ENCODE measurements at places on chromosomes 3 and 15.

DNA sequence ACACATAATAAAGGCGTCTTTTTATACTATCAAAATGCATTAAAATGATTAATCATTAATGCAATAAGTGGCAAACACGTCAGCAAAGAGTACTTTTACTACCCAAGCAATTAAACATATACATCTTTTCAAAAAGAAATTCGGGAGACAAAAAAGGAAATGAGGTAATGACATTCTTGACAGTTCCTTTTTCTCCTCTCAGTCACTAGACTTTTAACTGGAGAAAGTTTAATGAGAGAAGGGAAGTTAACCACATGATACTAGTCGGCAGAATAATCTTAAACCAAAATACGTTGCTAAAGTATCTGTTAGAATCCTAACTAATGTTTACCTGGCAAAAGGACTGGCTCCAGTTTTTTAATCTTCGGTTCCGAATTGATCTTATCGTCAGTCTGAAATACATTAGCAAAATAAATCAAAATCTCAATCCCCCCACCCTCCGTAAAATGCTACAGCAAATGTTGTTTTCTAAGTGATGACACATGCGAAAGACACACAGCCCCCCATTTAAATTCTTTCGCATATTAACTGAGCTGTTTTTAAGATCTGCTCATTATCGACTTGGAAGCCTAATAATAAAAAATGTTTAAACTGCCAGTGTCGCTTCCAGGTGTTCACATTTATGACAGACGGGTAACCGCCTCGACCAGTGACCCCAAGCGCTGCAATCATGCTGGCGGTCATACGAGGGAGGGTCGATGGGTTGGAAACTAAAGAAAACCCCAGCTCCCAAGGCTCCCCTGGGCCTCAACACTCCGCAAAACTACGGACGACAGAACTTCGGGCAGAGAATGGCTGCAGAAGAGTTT lies 778 bp downstream of the MTMR10 start:
- DNase-seq: no peak

- DNase-seq: no peak
Measured at GRCh38 chr3:48881652-48882114, 17.0 kb downstream of the SLC25A20 start.

DNA sequence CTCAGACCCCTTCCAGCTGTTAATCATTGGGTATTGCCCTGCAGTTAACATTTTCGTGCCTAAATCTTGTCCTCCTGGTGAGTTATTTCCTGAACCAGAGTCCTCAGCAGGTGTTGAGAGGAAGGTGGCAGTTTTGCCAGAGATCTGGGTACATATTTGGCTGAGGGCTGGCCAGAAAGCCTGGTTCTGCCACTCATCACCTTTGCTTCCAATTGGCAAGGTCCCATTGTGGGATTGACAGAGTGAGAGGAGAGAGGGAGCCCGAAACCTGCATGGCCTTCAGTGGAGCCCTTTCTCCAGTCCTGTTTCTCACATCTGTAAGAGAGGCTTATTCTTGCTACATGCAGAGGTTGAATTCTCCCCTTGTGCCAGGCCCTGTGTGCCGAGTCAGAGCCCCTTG lies 8.9 kb upstream of the TKT start:
- no peak for DNase-seq

- no peak for DNase-seq
Measured at GRCh38 chr3:130783629-130784028, 37.0 kb upstream of the PIK3R4 start.

GRCh38 chr3:157531771-157532170 lies 28.6 kb upstream of the VEPH1 start:
- DNase-seq: no peak

- DNase-seq: no peak
Measured at GRCh38 chr15:72532991-72533601, 59.0 kb downstream of the ARIH1 start.

DNA sequence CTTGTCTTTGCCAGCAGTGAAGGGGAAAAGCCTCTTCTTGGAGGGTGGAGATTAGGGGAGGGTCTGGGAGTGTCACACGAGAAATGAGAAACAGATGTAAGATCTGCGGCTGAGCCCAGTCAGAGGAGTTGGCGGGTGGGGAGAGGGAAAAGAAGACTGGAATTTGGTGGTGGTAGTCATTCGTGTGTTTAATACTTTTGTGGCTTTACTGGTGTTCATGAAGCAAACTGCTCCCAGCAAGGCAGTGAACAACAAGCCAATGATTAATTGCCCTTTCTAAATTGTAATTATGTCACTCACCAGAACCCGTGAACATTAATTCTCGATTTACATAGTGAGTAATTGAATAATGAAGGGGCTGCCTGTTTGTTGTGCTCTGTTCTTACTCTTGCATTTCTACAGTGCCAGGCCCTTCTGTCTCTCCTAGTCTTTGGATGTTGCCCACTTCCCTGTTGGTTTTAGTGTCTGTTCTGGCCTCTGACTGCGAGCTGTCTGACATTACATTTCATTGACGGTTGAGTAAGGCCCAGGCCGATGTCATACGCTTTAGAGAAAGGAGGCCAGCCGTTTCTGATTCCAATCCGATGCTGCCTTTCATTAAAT lies 78.0 kb downstream of the CHCHD6 start:
- DNase-seq: no peak

DNA sequence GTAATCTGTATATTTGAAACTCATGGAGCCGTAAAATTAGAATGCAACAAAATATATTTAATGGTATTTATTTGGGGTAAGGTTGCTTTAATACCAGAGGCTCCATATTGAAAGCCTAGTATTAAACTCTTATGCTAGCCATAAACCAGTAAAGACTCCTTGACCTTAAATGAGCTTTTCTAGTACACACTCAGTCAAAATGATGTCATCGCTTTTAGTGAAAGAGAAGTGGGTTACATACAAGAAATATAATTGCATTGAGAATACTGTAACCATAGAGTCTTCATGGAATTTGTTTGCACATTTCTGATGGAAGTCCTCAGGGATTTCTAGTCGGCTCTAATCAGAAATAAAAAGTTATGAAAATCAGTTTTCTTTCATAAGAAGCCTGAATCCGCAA lies 757.6 kb downstream of the GBE1 start:
- DNase-seq: no peak

GRCh38 chr3:168620854-168621253 lies 525.1 kb upstream of the GOLIM4 start:
- DNase-seq: no peak

GRCh38 chr3:157319672-157320071 lies 117.0 kb upstream of the PTX3 start:
- no peak for DNase-seq

- DNase-seq: peak; percentile 89
Measured at GRCh38 chr15:34209421-34210282, at the start of gene KATNBL1. Gene KATNBL1, minus strand, starts transcription at chr15:34210096. Its CDS starts 46,420 bp downstream, at chr15:34163676.

- no peak for DNase-seq
Measured at GRCh38 chr3:175077216-175077615, 218.1 kb downstream of the NAALADL2 start.

GRCh38 chr15:101035611-101036010 lies 116.5 kb downstream of the LRRK1 start:
- no peak for DNase-seq

DNA sequence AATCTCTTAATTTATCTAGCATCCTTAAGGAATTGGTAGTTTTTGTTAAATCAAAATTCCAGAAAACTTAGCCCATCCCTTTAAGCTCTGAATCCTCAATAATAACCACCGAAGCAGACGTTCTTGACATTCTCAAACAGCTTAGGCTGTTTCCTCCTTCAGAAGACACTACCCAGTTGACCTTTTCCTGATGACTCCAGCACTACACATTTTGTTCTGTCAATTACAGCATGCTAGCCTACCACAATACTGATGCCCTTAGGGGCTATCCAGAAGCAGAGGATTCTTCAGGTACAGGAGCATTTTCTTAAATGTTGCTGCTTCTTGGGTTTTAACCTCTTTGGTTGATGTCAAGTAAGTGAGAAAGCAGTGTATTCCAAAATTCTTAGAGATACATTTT lies 33.4 kb downstream of the ETV5 start:
- no peak for DNase-seq

- DNase-seq: no peak
Measured at GRCh38 chr3:146519810-146520209, 24.6 kb downstream of the PLSCR1 start.

DNA sequence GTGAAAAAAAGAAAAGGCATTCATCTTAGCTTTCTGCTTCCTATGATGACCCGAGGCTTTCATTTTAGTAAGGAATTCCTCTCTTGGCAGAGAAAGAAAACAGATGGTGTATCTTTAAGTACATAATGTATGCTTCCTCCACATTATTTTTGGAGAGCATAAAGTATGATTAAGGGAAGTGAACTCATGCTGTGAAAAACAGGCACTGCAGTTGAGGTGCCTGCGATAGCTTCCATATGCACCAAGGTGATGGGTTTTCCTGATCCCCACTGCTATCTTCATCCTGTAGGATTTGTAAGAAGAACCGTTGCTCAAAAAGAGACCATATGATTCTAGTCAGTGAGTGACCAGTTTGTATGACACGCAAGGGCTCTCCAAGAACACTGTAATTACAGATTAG lies 411.5 kb upstream of the MCTP2 start:
- no peak for DNase-seq

- DNase-seq: no peak
Measured at GRCh38 chr3:194257151-194257621, 93.9 kb downstream of the CPN2 start.

- no peak for DNase-seq
Measured at GRCh38 chr15:60195611-60196010, 191.5 kb downstream of the FOXB1 start.

GRCh38 chr3:57952208-57952631 lies 56.0 kb upstream of the FLNB start:
- DNase-seq: no peak

GRCh38 chr3:172592898-172593669 lies 69.9 kb upstream of the TNFSF10 start:
- no peak for DNase-seq

- no peak for DNase-seq
Measured at GRCh38 chr15:70387993-70388392, 290.3 kb upstream of the TLE3 start.

DNA sequence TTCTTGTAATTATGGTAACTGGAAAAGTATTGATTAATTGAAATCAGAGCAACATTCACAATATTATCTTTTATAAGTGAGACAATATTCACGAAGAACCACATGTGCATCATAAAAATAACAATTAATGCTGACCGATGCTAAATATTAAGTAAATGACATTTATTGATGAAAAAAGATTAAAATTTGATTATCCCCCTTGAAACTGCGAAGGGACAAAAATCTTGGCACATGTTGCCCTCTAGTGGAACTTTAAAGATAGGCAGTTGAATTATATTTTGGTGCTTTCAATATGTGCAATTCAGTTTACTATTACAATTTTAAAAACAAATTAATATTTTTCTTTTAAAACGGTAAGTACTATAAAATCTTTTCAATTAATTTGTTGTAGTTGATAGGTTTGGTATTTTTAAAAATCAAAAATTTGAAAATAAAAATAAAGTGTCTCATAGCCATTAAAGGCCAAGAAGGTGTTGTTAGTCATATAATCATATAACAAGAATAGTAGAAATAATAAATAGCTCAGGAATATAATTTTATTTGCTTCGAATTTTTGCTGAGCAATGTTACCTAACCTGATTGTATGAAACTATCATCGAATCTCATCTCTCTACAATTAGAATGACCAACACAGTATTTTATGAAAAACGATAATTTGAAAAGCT lies 270.2 kb downstream of the ROBO1 start:
- no peak for DNase-seq

DNA sequence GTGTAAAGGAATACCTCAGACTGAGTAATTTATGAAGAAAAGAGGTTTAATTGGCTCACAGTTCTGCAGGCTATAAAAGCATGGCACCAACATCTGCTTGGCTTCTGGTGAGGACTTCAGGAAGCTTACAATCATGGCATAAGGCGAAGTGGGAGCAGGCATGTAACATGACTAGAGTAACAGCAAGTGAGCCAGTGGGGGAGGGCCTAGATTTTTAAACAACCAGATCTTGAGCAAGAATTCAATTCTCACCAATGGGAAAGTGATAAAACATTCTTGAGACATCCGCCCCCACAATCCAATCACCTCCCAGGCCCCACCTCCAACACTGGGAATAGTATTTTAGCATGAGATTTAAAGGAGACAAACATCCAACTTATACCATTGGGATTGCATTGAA lies 44.2 kb upstream of the BCL2A1 start:
- no peak for DNase-seq

DNA sequence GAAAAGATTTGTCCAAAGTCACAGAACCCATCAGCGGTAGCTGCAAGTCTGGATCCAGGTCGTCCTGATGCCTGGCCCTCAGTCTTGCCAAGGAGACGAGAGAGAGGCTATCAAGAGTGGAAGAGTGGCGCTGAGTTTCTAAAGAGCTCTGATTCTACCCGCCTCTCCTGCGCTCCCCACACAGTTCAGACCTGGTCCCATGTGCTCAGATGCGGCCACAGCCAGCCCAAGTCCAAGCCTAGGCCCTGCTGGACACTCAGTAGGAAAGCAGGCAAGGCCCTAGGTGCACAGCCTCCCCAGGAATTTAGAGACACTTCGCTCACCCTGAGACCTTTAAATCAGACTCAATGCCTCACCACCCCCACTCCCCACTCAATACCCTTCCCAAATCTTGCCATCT lies 32.4 kb downstream of the CCDC12 start:
- no peak for DNase-seq

- DNase-seq: no peak
Measured at GRCh38 chr15:62809968-62810260, 232.6 kb upstream of the TPM1 start.

GRCh38 chr3:33624756-33625155 lies 93.3 kb downstream of the CLASP2 start:
- no peak for DNase-seq

- DNase-seq: no peak
Measured at GRCh38 chr15:63827113-63827512, 6.6 kb downstream of the HERC1 start.

- peak; percentile 24 for DNase-seq
Measured at GRCh38 chr3:48299746-48300712, 33.4 kb downstream of the SPINK8 start.

DNA sequence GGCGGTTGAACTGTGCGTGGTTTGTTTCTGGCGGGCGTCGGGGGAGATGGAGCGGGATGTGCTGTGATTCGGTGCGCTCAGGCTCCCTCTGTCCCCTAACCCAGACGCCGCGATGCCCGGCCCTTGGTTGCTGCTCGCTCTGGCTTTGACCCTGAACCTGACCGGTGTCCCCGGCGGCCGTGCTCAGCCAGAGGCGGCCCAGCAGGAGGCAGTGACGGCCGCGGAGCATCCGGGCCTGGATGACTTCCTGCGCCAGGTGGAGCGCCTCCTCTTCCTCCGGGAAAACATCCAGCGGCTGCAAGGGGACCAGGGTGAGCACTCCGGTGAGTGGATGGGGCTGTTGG lies 1.2 kb downstream of the TRH start:
- no peak for DNase-seq

- no peak for DNase-seq
Measured at GRCh38 chr3:53618936-53619335, 124.5 kb downstream of the CACNA1D start.

DNA sequence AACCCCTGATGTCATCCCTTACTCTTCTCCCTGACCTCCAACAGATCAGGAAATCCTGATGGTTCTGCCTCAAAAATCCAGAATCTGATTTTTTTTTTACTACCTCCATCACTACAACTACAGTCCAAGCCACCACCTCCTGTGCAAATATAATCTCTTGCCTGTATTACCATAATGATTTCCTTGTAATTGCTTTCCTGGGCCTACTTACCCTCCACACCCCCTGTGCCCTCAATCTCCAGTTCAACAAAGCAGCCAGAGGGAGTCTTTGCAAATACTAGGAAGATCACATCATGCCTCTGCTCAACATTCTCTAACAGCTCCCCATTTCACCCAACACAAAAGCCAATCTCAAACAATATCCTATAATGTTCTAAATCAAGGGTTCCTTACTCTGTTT lies 159.9 kb downstream of the FMN1 start:
- no peak for DNase-seq

Measured in activated T-helper 2 cell treated with anti-CD3 and anti-CD28 coated beads, Interferon-gamma antibody, Interleukin-2, Interleukin-4, amounts not matched to agents 10 μg/mL and 5 μg/mL and 100 μg/mL, durations not matched to agents 14 hours and 24 hours and 36 hours (primary cell).